ENCODE measurements at places on chromosomes 5 and 9.

- no peak overlapping the region for H3K4me3 ChIP-seq
- no peaks in the 10 kb centered on the region for H3K36me3 ChIP-seq
- no peak for DNase-seq
- H3K27me3 ChIP-seq = peaks cover 19% of the 10 kb centered on the region
These were observed 1.7 kb upstream of the PTGER4 start for GRCh38 chr5:40678026-40678425.

GRCh38 chr9:95316274-95316673 is 1.2 kb downstream of the FANCC start:
- peak overlapping the region; percentile 78 for H3K4me3 ChIP-seq
- peaks cover 7% of the 10 kb centered on the region for H3K4me1 ChIP-seq
- no peaks in the 10 kb centered on the region for H3K27me3 ChIP-seq
- peak overlapping the region; percentile 46 for H3K27ac ChIP-seq
- H3K36me3 ChIP-seq = no peaks in the 10 kb centered on the region

DNA sequence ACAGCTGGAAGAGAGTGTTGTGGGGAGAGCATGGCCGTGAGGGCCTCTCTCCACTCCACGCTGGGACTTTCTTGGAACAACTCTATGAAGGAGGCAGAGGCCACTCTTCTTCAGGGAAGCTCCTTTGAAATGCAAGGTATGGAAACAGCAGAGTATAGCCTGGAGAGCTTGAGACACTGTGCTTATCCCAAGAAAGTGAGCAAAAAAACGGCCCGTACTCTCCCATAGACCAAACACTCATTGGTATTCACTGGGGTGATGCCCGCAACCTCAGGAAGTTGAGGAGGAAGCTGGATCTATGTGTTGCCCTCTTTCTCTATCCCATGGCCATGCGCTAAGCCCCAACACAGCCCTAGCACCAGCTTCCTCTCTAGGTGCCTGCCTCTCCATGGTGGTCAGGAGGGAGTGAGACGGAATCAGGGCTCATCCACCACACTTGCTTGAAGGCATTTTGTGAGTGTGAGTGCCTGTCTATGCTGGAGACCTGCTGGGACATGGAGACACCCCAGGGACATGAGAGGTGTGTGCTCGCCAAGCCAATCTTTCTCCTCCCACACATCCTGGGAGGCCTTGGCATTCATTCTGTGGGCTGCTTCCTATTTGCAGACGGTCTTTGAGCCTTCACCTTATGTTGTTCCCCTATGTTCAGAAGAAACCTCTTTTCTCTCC is 616.6 kb downstream of the IRX1 start:
- no peak for DNase-seq
- no peaks in the 10 kb centered on the region for H3K4me1 ChIP-seq
- no peak overlapping the region for H3K27ac ChIP-seq
- H3K27me3 ChIP-seq = no peaks in the 10 kb centered on the region
- no peak overlapping the region for H3K4me3 ChIP-seq

GRCh38 chr9:92432972-92433548 is 8.8 kb upstream of the OMD start:
- H3K4me1 ChIP-seq = no peaks in the 10 kb centered on the region
- no peak overlapping the region for H3K4me3 ChIP-seq
- H3K27ac ChIP-seq = no peak overlapping the region
- H3K36me3 ChIP-seq = no peaks in the 10 kb centered on the region
- H3K27me3 ChIP-seq = no peaks in the 10 kb centered on the region

DNA sequence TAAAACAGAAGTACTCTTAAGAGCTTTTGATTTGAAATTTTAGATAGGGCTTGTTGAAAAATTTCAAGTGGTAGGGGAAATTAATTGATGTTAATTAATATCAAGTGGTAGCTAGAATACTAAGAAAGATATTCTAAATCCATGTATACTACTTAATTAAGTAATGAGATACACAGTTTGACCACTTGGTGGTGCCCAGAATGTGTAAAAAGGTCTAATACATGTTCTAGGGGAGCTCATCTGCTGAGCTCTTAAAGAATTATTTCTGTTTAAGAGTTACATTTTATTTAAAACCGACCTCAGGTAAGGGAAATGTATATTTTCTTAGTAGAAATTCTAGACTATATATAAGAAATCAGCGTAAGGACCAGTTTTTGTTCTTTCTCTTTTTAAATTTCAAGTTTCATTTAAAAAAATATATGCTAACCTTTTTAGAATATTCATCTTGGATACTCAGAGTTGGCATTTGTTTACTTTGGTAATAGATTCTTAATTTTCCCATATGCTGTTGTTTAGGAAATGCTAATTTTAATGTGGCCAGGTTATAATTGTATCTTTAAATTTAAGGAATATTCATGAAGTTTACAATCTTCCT is 61.5 kb downstream of the LNPEP start:
- no peaks in the 10 kb centered on the region for H3K4me1 ChIP-seq
- peaks cover 33% of the 10 kb centered on the region for H3K36me3 ChIP-seq
- H3K27ac ChIP-seq = no peak overlapping the region
- no peak overlapping the region for H3K4me3 ChIP-seq
